ENCODE measurements at places on chromosomes 2 and 18. TPM values are rescaled to one million over a fixed set of nuclear protein-coding genes. Genes with fewer than 3 reads are reported as not detected.

GRCh38 chr2:71743995-71744675, 290.8 kb downstream of the DYSF start:
- no peaks in the 10 kb centered on the region for H3K36me3 ChIP-seq
- no peaks in the 10 kb centered on the region for H3K27me3 ChIP-seq
- no peak for DNase-seq
- no peak overlapping the region for H3K4me3 ChIP-seq
- H3K27ac ChIP-seq = no peak overlapping the region

DNA sequence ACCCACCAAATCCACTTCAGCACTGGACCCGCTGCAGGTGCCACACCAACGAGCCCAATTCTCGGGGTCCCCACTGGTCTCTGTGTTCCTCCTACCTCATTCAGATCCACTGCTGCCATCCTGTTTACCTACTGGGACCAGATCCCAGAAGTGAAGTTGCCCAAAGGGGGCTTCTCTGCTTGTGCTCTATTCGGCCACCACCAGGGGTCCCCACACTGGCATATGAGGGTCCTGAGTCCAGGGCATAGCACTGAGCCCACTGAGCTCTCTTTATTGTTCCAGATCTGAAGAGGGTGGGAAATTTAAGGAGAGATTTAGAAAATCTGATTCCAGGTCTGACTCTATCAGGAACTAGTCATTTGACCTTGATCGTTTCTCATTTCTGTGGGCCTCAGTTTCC, 2.4 kb downstream of the GPR45 start:
- H3K36me3 ChIP-seq = no peaks in the 10 kb centered on the region
- H3K27me3 ChIP-seq = peaks cover 6% of the 10 kb centered on the region
- H3K27ac ChIP-seq = no peak overlapping the region
- no peaks in the 10 kb centered on the region for H3K4me1 ChIP-seq
- DNase-seq = no peak

DNA sequence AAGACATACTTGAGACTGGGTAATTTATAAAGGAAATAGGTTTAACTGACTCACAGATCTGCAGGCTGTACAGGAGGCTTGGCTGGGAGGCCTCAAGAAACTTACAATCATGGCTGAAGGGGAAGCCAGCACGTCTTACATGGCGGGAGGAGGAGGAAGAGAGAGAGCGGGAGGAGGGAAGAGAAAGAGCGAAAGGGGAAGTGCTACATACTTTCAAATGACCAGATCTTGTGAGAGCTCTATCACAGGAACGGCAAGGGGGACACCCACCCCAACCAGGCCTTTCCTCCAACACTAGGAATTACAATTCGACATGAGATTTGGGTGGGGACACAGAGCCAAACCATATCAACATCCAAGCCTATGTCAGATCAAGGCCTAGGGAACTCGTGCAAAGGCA, 24.2 kb downstream of the MYL12B start:
- no peaks in the 10 kb centered on the region for H3K27me3 ChIP-seq
- no peak for DNase-seq
- H3K4me1 ChIP-seq = peaks cover 18% of the 10 kb centered on the region

TGFA gene
- total RNA-seq = 1.2 TPM

GRCh38 chr2:99424371-99424770, 65.4 kb downstream of the REV1 start:
- H3K27ac ChIP-seq = no peak overlapping the region
- H3K27me3 ChIP-seq = no peaks in the 10 kb centered on the region
- H3K4me3 ChIP-seq = no peak overlapping the region
- peaks cover 100% of the 10 kb centered on the region for H3K36me3 ChIP-seq

DNA sequence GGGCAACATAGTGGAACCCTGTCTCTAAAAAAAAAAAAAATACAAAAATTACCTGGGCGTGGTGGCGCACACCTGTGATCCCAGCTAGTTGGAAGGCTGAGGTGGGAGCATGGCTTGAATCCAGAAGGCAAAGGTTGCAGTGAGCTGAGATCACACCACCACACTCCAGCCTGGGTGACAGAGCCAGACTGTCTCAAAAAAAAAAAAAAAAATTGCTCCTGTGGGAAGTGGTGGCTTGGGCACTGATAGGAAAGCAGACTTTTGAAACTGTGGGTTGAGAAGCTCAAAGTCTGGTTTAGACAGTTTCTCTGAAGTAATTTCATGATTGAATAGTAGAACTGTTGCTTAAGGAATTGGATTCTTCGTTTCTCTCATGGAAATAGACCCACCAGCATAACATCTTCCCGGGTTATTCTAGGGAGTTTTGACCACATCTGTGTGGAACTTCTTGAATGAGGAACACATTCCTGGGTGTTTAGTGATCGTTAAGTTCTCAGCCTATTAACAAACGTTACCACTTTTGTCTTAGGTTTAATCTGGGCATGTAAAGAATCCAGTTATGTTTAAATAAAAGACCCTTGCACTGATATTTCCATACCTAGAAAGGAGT, 33.5 kb downstream of the GRHL1 start:
- no peak for DNase-seq
- no peak overlapping the region for H3K27ac ChIP-seq
- H3K4me1 ChIP-seq = peaks cover 13% of the 10 kb centered on the region

DNA sequence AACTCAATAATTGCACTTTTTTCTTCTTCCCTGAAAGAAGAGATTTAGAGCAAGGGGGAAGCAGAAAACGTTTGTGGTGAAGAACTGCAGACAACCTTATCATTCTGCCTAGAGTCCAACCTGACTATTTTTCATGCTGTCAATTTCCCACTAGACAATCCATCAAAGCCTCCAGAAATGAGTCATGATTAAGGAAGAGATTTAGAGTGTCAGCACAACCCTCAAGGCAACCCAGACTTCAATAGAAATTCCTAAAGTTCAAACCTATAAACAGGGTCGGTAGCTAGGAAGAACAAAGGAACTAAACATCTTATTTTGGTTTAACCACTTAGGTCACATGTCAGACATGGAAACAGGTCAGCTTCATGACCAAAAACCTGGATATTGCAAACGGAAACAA, 86.9 kb downstream of the SLC25A12 start:
- DNase-seq = no peak
- H3K4me1 ChIP-seq = no peaks in the 10 kb centered on the region
- H3K36me3 ChIP-seq = no peaks in the 10 kb centered on the region
- H3K4me3 ChIP-seq = no peak overlapping the region
- H3K27me3 ChIP-seq = no peaks in the 10 kb centered on the region
- no peak overlapping the region for H3K27ac ChIP-seq

EFR3B gene
- 4.7 TPM for total RNA-seq

GRCh38 chr2:41399437-41400087, 648.3 kb upstream of the PKDCC start:
- H3K4me1 ChIP-seq = no peaks in the 10 kb centered on the region
- no peaks in the 10 kb centered on the region for H3K27me3 ChIP-seq
- H3K36me3 ChIP-seq = no peaks in the 10 kb centered on the region
- H3K4me3 ChIP-seq = no peak overlapping the region
- DNase-seq = no peak
- no peak overlapping the region for H3K27ac ChIP-seq

IAH1 gene
- 87.0 TPM for total RNA-seq

DNA sequence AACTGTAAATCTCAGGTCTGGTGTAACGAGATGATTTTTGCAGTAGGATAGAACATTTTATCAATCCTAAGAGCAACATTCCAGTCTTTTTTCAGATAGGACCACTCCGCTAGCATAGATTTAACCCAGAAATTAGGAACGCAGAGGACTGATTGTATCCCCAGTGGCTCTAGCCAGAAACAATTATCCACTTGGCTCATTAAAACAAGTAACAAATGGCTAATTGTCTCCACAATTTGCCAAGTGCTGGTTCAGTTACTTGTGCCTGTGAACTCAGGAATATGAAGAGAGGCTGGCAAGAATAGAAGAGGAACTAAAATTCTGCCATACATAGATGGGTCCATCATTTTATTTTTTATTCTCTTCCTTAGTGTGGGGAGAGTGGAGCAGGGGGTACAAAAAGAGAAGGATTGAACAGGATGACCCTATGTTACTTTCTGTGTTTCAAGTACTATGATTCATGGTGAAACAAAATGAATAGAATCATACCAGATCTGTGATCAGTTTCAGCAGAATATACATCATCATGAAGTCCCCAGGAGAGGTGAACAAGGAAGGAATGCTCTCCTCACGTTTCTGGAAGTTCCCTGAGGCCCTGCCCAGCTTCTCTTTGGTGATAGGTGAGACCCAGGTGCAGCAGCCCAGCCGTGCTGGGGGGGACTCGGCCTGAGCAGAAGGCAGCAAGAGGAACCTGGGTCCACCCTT, 121.6 kb downstream of the ARL4C start:
- H3K4me1 ChIP-seq = no peaks in the 10 kb centered on the region
- H3K27me3 ChIP-seq = peaks cover 15% of the 10 kb centered on the region

DNA sequence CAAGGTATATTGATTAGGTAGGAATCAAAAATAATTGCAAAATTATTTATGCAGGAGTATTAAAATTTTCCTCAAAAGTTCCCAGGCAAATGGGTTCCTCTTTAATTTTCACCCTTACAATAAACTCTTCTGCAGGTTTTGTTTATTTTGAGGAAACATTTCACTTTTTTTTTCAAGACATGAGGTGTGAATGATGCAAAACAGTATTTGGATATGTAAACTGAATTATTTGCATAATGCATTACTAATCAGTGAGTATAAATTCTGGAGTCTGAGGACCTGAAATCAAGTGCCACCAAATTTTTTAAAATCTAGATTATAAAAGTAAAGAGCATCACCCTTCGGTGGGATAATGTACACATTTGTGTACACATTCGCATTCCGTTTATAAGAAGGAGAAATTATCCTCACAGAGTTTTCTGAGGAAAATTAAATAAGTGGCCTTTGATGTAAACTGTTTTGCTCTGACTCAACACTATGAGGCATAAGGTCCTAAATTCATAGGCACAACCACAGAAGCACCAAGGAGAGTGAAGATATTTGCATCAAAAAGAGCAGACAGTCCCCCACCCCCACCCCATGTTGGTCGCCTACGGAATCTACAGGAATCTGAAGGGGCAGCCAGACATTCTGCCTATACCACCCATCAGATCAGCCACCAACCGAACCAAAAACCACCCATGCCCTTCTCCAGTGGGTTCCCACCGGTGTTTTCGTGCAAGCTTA, 33.1 kb downstream of the BCL11A start:
- H3K4me3 ChIP-seq = no peak overlapping the region
- no peaks in the 10 kb centered on the region for H3K27me3 ChIP-seq
- peaks cover 30% of the 10 kb centered on the region for H3K4me1 ChIP-seq
- H3K27ac ChIP-seq = no peak overlapping the region

GRCh38 chr2:37544591-37545031, 126.8 kb downstream of the CDC42EP3 start:
- no peak overlapping the region for H3K27ac ChIP-seq
- no peaks in the 10 kb centered on the region for H3K4me1 ChIP-seq
- H3K4me3 ChIP-seq = no peak overlapping the region
- DNase-seq = no peak
- peaks cover 5% of the 10 kb centered on the region for H3K27me3 ChIP-seq

DNA sequence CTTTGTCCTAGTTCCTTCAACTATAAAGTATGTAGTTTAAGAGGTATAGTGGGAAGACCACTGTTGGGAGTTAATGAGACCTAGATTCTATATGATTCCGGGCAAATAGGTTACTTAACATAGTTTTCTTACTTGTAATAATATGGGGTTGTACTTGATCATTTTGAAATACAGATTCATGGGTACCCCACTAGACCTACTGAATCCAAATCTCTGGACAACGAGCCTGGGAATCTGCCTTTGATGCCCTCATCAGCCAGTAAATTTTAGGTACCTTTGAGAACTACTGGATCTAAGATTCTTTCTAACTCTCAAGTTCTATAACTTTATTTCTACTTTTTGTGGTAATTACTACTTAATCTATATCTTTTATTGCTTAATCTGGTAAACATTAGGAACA, 6.6 kb downstream of the BMPR2 start:
- no peaks in the 10 kb centered on the region for H3K27me3 ChIP-seq
- H3K4me1 ChIP-seq = peaks cover 48% of the 10 kb centered on the region
- no peaks in the 10 kb centered on the region for H3K36me3 ChIP-seq
- H3K27ac ChIP-seq = no peak overlapping the region

PPP1R1C gene
- 33.1 TPM for total RNA-seq

GRCh38 chr18:11981543-11982366, 448 bp downstream of the IMPA2 start:
- H3K4me3 ChIP-seq = peak overlapping the region; percentile 77
- no peaks in the 10 kb centered on the region for H3K36me3 ChIP-seq
- no peaks in the 10 kb centered on the region for H3K27me3 ChIP-seq

RAB17 gene
- 6.4 TPM for total RNA-seq

DNA sequence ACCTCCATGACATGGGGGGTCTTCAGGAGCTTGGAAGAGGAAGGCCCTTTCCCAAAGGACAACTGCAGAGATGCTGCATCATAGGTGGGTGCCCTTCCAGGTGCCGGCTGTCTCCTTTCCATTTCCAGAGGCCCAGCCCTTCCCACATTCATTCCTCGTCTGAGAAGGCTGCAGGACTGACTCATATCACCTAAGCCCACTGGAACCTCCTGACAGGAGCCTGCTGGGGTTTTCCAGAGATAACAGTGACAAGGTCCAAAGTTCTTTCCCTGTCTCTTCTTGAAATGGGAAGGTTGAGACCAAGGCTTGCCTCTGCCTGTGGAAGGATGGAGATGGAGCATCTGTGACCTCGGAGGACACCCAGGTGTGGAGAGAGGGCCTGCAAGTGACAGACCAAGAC, 3.6 kb upstream of the PRSS56 start:
- no peak overlapping the region for H3K4me3 ChIP-seq
- peaks cover 40% of the 10 kb centered on the region for H3K27me3 ChIP-seq
- no peaks in the 10 kb centered on the region for H3K36me3 ChIP-seq
- no peaks in the 10 kb centered on the region for H3K4me1 ChIP-seq
- H3K27ac ChIP-seq = no peak overlapping the region
- DNase-seq = no peak

NCKAP5 gene
- total RNA-seq = 6.5 TPM

DNA sequence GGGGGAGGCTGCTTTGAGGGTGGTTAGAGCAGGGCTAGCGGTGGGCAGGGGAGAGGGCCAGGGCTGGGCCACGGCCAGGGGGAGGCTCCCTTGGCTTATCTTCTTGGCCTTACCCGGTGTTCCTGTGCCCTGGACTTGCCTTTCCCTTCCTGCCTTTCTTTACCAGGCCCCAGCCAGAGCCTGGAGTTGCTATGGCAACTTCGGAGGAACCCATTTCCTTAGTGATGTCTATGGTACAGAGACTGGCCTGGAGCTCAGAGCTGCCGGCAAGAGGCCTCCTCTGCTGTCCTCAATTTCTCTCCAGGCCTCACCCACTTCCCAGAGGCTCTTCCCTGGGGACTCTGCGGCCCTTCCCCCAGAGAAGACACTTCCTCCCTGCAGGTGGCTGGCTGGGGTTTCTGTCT, 11.5 kb downstream of the SPEG start:
- no peak overlapping the region for H3K4me3 ChIP-seq
- DNase-seq = no peak
- no peaks in the 10 kb centered on the region for H3K36me3 ChIP-seq
- peaks cover 40% of the 10 kb centered on the region for H3K4me1 ChIP-seq
- peaks cover 34% of the 10 kb centered on the region for H3K27me3 ChIP-seq

SPATA3 gene
- not detected for total RNA-seq

LRRC30 gene
- not detected for total RNA-seq

PID1 gene
- total RNA-seq = 10.9 TPM

GRCh38 chr2:29587402-29588190, 333.8 kb downstream of the ALK start:
- no peak overlapping the region for H3K27ac ChIP-seq
- H3K27me3 ChIP-seq = no peaks in the 10 kb centered on the region
- no peaks in the 10 kb centered on the region for H3K4me1 ChIP-seq
- no peak overlapping the region for H3K4me3 ChIP-seq
- no peak for DNase-seq

Data from heart right ventricle (tissue), 16 donors.